ENCODE measurements at places on chromosomes 7 and 10.

GRCh38 chr7:151905766-151906165 is 28.9 kb upstream of the PRKAG2 start:
- no peak for DNase-seq

DNA sequence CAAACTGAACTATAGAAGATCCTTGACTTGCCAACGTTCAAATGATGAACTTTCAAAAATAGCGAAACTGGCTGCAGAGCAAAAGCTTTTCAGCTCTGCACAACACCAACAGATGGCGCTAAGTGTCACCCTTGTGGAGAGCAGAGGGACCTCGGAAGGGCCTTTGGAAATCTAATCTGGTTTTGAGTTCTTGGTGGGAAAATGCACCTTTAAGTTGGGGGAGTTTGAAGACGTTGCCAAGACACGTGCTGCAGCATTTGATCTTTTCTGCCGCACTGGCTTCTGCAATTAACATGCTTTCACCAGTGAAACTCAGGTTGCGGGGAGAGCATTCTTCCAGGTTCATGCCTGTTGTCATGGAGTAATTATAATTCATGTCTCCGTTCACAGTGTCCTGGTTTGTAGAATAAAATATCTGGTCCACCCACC is 26.3 kb upstream of the WDR11 start:
- no peak for DNase-seq

DNA sequence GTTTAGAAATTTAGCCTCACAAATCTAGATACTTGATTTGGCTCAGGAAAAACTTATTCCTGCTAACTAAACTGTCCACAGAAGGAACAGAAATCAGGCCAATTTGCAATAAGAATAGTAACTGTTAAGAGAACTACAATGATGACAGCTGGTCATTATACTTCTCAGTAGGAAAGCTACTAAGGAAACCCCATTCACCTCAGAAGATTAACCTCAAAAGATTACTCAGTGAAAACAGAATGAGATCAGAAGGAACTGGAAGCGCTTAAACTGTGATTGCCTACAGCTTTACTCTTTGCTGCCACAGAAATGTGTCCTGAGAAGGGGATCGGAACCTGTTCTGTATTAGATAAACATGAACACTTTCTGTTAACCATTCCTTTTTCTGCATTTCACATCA is 24.3 kb upstream of the DNAJB12 start:
- no peak for DNase-seq

- no peak for DNase-seq
These were observed 13.0 kb downstream of the LHPP start for GRCh38 chr10:124474514-124475070.

GRCh38 chr10:49081547-49082275 is 33.6 kb downstream of the VSTM4 start:
- no peak for DNase-seq

GRCh38 chr10:1737222-1738061 is at the start of gene ADARB2:
Gene ADARB2, minus strand, starts transcription at chr10:1737525.
- no peak for DNase-seq

- DNase-seq, result no peak
These were observed 177.7 kb downstream of the SLC25A13 start for GRCh38 chr7:96144260-96144526.

- no peak for DNase-seq
These were observed 79.3 kb upstream of the PDZD8 start for GRCh38 chr10:117454502-117454901.

- DNase-seq, result no peak
These were observed 14.2 kb downstream of the UCMA start for GRCh38 chr10:13219685-13220670.

DNA sequence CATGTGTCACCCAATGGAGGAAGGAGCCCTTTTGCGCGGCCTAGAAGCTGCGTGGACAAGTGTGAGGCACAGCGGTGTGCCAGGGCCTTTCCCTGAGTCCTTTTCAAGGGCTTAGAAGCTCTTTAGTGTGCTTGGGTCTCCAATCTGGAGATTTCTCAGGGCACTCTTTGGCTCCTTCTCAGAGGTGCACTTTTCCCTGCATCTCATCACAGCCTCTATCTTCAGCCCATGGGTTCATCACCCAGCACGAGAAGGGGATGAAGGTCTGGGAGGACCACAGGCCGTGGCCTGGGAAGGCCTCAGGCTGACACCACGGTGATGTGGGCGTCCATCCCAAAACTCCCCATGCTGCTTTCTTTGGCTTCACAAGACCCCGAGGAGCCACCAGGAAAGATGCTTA is 233.4 kb downstream of the TEX36 start:
- no peak for DNase-seq

GRCh38 chr10:48279081-48279751 is 4.7 kb upstream of the FRMPD2 start:
- DNase-seq, result no peak

DNA sequence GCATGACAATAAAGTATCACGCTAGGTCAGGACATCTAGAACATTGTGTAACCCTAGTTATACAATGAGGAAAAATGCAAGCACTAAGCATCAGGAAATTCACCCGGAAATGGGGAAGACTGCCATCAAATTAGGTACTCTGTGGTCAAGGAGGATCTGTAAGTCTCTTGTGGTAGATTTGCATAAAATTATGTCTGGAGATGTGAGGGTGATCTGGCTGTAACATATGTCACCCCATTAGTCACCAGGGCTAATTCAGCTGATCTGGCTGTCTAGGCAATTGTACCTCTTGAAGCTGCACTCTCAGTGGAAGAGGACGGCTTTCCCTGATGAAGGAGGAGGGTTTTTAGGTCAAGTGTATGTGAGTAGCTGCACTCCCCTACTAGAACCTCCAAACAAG is 14.8 kb downstream of the AKR1D1 start:
- DNase-seq, result no peak
